ENCODE measurements at places on chromosomes 5 and 9.

- no peak for DNase-seq
Observed at GRCh38 chr5:122921826-122922225, 76.4 kb downstream of the SNX24 start.

GRCh38 chr5:132481596-132482211 is 8.9 kb downstream of the IRF1 start:
- no peak for DNase-seq

GRCh38 chr5:83072966-83073365 is 4.2 kb downstream of the TMEM167A start:
- no peak for DNase-seq

DNA sequence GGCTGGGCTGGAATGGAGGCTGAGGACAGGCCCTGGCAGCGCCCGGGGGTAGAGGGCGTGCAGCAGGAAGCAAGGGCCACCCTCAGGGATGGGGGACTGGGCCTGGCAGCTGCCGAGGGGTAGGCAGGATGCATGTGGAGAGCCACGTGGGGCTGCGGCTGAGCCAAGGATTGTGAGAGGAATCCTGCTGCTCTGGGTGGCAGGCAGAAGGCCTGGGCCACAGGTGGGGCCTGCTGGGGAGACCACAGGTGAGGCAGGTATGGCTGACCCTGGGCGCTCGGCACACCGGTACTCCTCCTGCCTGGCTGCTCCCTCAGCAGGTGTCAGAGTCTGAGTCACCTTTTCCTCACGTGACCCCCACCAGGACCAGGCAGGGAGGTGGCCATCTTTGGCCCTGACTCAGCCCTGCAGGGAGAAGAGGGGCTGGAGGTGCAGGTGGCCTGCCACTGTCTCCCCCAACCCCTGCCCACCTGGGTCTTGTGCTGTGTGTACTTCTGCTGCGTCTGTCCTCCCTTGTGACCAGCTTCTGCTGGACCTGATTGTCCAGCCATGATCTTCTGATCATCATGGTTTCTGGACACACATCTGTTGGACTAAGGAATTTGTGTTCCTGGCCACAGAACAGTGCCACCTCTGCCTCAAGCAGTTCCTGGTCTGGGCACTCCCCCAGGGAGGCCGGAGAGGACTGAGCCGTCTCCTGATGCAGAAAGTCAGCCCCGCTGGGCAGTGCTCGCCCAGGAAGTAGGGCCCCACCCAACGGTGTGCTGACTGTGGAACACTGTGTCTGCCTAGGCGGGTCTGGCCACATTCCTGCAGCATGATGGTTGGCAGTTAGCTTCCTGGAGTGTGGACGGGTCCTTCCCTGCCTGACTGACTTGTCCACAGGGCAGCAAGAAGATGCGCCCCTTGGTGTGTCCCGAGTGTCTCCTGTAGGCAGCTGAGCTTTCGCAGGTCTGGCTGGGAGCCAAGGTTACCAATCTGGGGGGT is 6.4 kb downstream of the ARRDC1 start:
- no peak for DNase-seq

GRCh38 chr9:88590558-88591146 is 55.7 kb downstream of the NXNL2 start:
- DNase-seq: no peak

DNA sequence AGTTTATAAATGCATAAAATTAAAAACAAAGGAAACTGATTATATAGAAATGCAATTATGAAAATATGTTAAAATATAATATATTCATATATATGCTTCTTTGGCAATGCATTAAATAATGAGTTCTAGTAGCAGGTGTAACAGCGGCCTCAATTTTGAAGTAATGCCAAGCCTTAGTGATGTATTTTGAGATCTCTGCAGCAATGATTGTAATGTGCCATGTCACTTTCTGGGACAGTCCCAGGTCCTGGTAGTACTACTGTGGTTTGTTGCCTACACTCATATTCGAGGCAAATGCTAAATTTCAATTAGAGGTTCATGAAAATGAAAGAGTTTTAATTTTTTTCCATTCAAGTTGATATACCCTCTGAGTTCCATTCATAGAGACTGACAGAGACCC is 75.8 kb upstream of the ORM1 start:
- no peak for DNase-seq

DNA sequence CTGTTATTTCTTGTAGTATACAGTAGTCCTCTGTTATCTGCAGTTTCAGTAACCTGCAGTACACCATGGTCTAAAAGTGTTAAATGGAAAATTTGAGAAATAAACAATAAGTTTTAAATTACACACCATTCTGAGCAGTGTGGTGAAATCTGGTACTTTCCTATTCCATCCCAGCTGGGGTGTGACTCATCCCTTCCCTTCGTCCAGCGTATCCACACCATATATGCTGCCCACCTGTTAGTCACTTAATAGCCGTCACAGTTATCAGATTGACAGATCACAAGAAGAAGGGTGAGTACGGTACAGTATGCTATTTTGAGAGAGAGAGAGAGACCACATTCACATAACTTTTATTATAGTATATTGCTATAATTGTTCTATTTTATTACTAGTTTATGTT is 28.9 kb downstream of the FAM151B start:
- peak; percentile 28 for DNase-seq

GRCh38 chr5:9452181-9452580 is 93.7 kb downstream of the SEMA5A start:
- no peak for DNase-seq

GRCh38 chr9:122053567-122054350 is 39.3 kb downstream of the TTLL11 start:
- DNase-seq: no peak

All from activated CD4-positive, alpha-beta T cell treated with anti-CD3 and anti-CD28 coated beads, Interleukin-2, Interleukin-4, amounts not matched to agents 100 ng/mL and 50 ng/mL, durations not matched to agents 16 hours and 8 hours (primary cell).